T-helper 22 cell (primary cell): ENCODE measurements at places on chromosomes 7 and 10.

DNA sequence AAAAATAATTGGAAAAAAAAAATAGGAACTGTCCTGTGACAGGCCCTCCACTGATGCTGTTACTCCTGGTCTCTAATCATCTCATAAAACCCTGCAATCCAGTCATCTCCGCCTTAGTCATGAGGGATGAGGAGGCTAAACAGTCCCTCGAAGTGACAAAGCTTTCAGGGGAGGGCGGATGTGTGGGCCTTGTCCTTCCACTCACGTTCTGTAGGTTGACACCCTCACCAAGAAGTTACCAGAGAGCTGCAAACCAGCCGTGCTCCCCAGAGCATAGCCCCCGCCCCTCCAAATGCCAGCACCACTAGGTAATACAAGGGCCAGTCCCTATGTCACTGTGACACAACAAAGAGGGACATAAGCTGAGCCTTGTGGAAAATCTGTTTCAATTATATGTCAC lies 11.9 kb downstream of the COBL start:
- no peak for DNase-seq

- DNase-seq, result no peak
Measured at GRCh38 chr10:130812381-130813148, 499.0 kb downstream of the TCERG1L start.

- DNase-seq, result no peak
Measured at GRCh38 chr10:78416031-78417011, 382.7 kb downstream of the RPS24 start.

DNA sequence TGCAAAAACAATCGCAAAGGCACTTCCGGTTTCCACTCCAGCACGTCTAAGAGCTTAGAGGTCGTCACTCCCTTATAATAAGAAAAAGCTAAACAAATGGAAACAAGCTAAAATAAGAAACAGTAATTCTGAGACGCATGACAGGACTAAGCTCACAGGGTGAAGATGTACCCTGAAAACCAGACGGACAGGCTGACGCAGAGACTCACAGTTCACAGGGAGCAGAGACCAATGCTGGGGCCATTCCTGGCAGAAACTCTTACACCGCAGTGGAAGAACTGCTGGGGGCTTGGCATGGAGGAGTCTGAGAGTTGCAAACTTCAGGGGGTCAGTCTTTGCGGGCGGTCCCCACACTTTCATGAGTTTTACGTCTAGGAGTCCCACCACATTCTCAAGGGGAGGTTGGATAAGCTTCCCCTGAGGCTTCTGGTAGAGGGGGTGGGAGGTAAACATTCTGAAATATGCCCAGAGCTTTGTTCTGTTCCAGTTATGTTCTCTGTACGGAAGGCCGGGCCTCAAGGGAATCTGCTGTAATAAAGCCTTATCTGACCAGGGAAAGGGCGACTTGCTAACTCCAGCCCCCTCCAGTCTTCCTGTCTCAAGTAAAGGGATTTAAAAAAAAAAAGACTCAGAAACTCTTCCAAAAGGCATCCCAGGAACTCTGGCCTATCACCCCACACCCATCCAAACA lies 47.8 kb downstream of the BRI3 start:
- no peak for DNase-seq

DNA sequence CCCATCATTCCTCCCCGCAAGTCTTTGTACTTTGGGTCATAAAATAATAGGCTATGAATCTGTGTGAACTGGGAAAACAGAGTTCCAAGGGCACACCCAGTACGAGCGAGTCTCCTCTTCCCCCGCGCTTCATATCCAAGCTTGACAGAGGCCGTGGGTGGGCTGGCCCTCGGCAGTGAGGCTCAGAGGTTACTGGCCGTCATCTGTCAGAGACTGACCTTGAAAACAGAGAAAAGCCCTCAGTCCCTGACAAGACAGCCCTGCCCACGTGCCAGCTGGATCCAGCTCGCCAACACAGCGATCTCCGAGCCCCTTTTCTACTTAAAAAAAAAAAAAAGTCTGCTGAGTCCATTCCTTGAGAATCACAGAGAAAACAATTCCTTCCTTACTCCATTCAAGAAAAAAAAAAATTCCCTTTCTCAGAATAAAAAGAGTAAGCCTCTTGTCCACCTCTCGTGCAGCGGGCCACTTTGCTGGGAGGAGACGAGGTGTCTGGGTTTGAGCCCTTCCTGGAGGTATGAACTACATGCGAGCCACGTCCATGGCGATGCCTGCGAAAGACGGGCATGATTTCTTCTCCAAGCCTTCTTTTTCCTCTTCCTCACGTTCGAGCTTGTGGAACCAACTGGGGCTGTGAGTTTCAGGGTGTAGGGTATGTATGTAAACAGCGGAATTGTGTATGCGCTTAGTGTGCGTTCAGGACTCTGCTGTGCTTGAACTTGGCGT lies 744 bp upstream of the BICC1 start:
- DNase-seq, result no peak

- DNase-seq, result no peak
Measured at GRCh38 chr10:75460059-75460458, 28.6 kb downstream of the LRMDA start.

DNA sequence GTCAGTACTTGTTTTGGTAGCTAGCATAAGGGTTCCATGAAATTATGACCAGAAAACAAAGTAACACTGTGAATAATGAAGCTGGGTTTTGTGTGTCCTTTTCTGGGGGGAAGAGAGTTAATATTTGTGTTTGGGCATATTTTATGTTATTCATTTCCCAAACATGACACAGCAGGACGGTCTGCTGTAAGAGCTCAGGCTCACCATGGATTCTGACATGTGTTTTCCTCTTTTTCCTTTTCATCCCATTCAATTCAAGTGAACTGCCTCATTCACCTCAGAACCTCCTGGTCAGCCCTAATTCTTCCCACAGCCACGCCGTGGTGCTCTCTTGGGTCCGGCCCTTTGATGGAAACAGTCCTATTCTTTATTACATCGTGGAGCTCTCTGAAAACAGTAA lies 685.9 kb downstream of the SDK1 start:
- DNase-seq, result no peak

DNA sequence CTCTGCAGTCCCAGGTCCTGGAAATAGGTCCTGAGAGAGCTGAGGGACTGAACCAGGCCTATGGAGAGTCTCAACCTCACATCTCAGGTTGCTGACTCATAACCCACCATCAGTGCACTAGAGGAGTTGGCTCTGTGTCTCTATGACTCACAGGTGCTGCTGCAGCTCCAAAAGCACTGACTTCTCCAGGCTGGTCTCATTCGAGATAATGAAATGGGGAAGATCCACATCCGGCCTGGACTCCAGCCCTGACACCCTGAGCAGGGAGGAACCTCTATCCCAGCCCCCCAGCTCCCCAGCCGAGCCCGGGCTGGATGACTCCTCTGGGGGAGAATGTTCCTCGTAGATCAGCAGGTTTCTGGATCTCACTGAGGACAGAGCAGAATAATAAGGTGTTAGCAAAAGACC lies 35.5 kb upstream of the DGKI start:
- no peak for DNase-seq

GRCh38 chr7:86574006-86574405 lies 69.7 kb upstream of the GRM3 start:
- DNase-seq, result no peak

GRCh38 chr10:110212119-110213006 lies 5.0 kb downstream of the MXI1 start:
- DNase-seq, result peak; percentile 31

- no peak for DNase-seq
Measured at GRCh38 chr10:95314192-95314918, 23.6 kb upstream of the PDLIM1 start.

GRCh38 chr7:134078991-134079390 lies 48.1 kb upstream of the LRGUK start:
- DNase-seq, result no peak

GRCh38 chr7:114691605-114692004 lies 230.3 kb upstream of the MDFIC start:
- no peak for DNase-seq

DNA sequence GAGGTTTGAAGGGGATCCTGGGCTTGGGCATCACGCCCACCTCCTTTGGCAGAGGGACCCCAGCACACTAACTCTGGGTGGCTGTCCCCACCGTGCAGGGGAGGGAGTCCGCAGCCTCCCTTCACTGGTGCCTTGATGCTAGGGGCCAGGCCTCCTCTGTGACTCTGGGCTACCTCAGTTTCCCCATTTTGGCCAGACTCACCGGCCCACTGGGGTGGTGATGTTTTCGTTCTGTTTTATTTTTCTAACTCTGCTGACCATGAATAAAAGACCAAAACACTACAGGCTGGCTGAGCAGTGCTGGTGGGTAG lies 503 bp upstream of the TRIP6 start:
- no peak for DNase-seq
